ENCODE measurements at places on chromosomes 5 and 9.

DNA sequence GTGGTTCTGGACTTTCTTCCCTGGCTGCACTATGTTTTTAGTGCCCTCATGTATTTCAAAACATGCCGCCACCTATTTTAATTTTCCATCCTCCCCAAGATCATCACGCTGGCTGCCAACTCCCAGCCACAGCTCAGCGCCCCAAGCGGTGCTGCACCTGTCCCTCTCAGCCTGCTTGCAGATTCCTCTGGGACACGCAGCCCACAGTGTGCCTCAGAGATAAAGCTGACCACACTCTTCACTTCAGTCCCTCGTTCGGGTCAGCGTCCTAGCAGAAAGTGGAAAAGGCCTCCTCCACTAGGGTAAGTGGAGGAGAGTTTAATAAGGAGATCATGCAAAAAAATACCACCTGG is 56.2 kb upstream of the CKS2 start:
- DNase-seq, result no peak

- no peak for DNase-seq
Observed at GRCh38 chr5:104793755-104794080, 1231.1 kb upstream of the NUDT12 start.

GRCh38 chr5:472076-472655 is 29.2 kb downstream of the EXOC3 start:
- no peak for DNase-seq

DNA sequence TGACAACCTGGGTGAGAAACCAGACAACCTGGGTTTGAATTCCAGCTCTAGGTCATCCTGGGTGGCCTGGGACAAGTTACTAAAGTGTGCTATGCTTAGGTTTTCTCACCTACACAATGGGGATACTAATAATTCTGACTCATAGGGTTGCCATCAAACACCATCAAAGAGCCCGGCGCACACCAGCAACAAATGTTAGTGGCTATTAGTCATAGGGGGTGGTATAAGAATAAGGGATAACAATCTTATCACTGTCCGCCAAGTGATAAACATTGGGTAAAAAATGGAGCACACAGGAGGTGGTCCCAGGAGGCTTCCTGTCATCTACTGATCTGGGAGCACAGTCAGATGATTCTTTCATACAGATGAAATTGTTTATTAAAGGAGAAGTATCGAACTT is 61.4 kb upstream of the AFAP1L1 start:
- peak; percentile 29 for DNase-seq

DNA sequence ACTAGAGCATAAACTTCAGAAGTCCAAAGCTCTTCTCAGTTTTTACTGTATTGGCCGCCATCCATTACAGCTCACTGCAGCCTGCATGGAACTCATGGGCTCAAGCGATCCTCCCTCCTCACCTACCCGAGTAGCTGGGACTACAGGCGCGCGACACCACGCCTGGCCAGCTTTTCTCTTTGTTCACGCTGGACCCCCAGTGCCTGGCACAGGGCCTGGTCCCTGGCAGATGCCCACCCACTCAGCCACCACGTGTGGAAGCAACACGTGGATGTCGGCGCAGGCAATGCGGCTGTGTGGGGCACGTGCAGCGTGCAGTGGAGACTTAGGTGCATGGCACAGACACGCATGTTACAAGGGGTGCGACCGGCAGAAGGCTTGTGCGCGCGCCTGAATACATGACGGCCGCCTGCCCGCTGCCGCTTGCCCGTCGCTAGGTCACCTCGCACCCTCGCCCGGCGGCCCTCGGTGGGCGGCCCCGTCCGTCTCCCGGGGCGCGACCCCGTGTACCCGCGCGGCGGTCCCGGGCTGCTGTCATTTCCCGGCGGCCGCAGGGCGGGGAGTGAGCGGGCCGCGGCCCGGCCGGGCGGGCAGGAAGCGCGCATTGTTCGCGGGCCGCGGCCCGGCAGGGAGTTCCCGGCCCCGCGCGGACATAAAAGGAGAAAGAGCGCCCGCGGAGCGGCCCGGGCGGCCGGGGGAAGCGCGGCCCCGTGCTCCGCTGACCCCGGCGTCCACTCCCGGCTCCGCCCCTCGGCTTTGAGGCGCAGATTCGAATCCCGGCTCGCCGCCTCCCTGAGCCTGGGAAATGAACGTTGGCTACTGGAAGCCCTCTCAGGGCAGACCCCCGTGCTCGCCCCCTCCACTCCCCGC is 24.1 kb upstream of the PTGS1 start:
- peak; percentile 72 for DNase-seq

DNA sequence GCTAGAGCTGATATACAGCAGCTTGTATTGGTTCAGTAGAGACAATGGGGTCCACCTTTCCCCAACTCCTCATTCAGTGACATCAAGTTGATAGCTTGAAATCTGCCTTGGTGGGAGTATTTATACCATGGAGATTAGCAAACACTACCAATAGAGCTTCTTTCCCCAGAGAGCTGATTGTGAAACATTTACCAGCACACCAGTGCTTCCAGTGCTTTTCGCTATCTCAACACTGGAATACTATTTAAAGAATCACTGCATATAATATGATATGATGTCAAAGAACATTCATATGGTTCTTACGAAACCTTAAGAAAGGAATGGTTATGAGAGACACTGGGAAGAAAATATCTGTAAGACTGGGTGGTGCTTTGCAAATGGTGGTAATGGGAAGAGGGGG is 21.8 kb upstream of the RNF145 start:
- no peak for DNase-seq

DNA sequence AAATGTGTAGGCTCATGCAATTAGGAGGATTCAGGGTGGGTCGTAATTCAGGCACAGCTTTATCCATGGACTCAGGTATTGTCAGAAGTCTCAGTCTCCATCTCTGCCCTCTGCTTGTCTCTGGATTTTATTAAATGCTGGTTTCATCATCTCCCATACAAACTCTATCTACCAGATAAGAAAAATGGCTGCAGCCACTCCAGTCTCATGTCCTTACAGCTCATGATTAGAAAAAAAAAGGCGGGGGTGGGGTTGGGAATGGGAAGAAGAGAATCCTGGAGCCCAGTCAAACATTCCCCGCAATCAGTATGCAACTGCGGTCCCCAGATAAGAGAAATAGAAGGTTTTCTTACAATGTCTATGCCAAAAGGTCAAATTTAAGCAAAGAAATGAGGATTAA is 7.6 kb upstream of the FBXO38 start:
- DNase-seq, result no peak

DNA sequence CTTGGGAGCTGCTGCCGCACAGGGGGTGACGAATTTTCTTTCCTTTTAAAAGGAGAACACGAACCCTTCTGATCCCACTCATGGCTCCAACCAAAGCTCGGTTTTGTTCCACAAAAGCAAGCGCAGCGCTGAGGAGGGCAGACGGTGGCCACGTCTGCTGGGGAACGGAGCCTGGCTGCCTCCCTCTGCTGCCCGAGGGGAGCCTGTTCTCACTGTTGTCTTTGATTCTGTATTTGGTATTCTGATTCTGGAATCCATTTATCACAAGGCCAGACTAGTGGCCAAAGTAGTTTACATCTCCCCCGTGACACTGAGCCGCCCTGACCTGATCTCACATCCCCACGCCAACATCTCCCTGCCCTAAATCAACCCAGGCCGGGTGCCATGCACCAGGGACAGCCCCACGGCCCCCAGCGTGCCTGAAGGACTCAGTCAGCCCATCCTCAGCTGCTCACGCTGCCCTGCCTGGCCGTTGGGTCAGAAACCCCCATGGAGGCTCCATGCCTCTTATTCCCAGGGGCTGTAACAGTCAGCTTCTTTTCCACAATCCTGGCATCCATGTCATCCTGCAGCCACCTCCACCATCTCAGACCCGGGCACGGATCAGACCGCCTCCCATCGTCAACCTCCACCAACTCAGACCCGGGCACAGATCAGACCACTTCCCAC is 6.7 kb upstream of the NSMF start:
- DNase-seq, result no peak

GRCh38 chr9:130347931-130348330 is 82.4 kb downstream of the HMCN2 start:
- no peak for DNase-seq

DNA sequence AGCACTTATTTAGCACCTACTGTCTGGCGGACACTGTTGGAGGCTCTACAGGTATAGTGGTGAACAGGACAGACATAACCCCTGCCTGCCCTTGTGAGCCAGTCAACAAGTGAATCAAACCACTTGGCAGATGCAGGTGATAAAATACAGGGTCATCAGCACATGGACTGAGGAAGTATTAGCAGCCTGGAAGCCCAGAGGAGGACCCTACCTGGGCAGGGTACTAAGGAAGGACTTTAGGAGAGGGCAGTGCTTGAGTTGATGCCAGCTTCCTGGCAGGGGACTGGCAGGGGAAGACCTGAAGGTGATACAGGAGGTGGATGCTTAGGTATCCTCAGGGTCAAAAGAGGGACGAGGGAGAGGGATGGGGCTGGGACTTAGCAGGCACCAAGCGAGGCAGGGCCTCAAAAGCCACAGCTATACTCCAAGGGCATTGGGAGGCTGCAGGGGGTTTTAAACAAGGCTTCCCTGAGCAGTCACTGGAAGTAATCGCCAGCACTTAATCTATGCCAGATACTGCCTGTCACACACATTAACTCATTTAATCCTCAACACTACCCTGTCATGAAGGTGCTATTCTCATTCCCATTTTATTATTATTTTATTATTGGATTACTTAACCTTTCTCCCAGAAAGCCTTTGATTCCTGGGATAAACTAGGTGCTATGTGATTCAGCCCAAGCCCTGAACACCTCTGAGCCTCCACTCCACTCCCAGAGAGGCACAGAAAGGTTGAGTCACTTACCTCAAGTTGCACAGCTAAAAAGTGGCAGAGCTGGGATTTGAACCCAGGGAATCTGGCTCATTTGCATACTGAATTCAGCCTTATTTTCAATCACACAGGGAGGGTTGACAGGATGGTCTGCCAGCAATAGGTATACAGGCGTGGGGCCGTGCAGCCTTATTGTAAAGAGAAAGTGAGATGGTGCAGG is 63.8 kb upstream of the ORM1 start:
- DNase-seq, result no peak

GRCh38 chr5:115229606-115230005 is 33.1 kb downstream of the PGGT1B start:
- no peak for DNase-seq

DNA sequence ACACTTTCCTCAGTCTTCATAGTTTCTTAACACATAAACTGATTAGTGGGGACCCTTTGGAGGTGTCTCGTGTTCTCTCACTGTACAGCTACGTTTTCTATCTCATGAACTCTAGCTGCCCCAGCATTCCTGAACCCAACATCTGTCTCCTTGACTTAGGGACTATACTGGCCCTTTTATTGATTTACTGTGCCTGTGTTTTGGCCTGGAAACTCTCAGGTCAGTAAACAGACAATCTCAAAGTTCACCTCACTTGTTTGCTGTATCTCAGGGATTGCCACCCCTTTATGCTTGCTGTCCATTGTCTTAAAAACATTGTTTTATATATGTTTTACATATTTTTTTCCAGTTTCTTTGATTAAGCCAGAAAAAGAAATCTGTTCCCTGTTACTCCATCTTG is 222.8 kb downstream of the FAM170A start:
- no peak for DNase-seq

DNA sequence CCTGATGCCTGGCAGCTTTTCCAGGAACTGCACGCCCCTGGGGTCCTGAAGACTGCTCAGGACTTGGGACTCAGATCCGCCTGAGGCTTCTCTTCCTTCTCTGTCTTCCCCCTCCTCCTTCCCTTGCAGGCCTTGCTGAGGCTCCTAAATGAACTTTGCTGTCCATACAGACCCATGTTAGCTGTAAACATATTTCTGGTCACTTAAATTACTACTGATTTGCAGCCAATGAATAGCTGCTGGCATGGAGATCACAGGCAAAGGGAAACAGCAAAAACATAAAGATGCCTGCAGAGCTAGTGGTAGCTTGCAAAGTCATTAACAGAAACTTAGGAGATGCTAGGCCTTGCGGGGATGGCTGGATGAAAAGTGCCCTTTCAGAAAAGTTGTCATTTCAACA is 261.9 kb downstream of the GADD45G start:
- no peak for DNase-seq

- no peak for DNase-seq
Observed at GRCh38 chr9:7132605-7133004, 374.8 kb downstream of the KDM4C start.

DNA sequence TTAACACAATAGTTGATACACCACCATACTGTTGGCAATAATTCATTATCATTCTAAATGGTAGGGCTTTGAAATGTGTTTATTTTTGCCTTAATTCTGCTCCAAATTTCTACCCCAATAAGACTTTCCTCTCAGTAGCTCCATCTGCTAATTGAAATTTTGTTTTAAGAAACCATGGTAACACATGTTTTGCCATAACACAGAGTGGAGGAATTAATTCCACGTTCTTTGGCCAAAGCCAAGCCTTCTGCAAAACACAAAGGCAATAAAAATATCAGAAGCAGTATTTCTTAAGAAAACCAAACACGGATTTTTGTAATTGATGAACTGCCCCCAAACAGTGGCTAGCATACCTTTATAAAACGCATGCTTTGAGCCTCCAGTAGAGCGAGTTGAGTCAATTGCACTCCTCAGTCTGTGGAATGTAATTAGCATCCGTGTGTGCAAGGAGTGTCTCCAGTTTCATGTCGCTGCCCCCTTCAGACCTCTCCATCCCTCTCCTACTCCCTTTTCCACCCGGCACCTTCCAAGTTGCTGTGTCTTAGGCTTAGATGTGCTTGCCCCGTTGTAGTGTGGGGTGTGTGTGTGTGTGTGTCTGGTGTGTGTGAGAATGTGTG is 58.2 kb upstream of the CKS2 start:
- no peak for DNase-seq

DNA sequence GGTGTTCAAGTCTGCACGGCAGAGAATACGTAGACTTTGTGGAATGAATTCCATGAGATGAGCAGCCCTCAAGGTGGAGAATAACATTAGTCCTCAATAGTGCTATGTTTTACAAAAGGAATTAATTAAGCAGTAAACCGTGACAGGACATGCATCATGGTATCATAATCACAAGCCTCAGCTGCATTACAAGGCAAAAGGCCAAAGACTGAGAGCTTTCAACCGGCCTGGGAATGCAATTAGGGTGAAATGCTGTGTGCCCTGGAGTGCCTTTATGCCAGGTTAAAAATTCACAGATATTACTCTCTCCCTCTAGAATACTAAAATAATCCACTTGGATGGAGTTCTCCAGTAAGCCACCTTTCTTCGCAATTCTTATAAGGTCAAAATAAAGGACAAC is 270.6 kb downstream of the MLLT3 start:
- no peak for DNase-seq

GRCh38 chr5:17174965-17175364 is 42.5 kb upstream of the BASP1 start:
- DNase-seq, result no peak

GRCh38 chr9:14401911-14402310 is 88.0 kb upstream of the NFIB start:
- no peak for DNase-seq
